NK-92 treated with Interleukin-12 subunit alpha and Interleukin-12 subunit beta, amount 100 ng/mL, for 24 hours (cell line): ENCODE measurements at places on chromosomes 2 and 18.
A peak's percentile ranks its signal among the peaks of the same experiment; 100 is the strongest.

GRCh38 chr2:148501545-148501944 is 143.0 kb upstream of the EPC2 start:
- no peak for DNase-seq

DNA sequence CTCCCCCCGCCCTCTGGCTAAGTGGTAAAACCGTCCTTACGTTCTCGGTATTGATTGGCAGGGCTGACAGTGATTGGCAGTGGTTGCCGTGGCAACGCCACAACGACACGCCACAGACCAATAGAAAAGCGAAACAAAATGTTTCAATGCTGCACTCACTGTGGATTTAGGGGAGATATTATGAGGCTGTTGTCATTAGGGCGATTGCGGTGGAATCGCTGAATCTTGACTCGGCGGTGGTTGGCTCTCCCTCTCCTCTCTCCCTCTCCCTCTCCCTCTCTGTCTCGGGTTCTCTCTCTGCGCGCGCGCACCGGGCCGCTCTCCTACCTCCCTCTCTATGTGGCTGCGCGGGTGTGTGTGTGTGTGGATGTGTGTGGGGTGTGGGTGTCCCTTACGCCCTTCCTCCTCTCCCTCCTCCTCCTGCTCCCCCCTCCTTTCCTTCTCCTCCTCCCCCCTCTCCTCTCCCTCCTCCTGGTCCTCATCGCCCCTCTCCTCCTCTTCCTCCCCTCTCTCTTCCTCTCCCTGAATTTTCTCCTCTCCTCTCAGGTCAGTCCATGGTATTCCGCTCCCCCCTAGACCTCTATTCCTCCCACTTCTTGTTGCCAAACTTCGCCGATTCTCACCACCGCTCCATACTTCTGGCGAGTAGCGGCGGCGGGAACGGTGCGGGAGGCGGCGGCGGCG is at the start of gene SIX3:
Gene SIX3, plus strand, starts transcription at position 152 of the 684 bp plus-strand sequence. Its CDS starts 403 bp downstream, at position 555.
- DNase-seq = no peak

- DNase-seq = no peak
Observed at GRCh38 chr2:7748717-7749415, 831.7 kb downstream of the RNF144A start.

GRCh38 chr18:49645841-49646351 is 84.0 kb downstream of the LIPG start:
- no peak for DNase-seq

DNA sequence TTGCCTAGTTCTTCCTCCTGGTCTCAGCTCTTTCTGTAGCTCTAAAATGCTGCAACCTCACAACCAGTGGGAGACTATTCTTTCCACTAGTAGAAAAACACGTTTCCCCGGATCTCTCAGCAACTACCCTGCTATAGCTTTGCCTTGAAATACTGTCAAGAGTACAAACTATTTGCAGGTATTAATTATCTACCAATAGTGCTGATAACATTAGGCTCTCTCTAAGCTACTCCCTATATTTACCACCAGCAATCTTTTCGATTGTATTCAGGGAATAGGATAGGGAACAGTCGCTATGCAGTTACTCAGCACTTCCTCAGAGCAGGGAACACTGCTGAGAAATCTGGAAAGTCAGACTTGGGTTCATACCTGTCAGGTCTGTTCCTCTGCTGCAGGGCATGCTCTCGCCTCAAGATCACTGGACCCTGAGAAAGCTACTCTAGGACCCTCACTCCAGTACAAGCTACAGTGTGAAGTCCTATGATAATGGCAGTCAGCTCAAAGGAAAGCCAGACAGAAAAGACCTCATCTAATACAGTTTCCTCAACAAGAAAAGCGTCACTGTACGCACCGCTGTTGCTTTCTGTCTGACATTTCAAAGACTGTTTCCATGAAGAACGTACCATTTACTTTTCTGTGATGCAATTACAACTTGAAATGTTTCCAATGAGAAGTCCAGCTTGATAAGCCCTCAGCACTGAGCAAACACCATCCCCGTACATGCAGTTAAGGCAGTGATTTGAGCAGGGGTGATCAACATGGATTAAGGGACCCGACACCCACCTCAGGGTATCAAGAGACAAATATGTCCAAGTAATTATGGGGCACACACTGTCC is 22.7 kb downstream of the GDF7 start:
- DNase-seq = no peak

DNA sequence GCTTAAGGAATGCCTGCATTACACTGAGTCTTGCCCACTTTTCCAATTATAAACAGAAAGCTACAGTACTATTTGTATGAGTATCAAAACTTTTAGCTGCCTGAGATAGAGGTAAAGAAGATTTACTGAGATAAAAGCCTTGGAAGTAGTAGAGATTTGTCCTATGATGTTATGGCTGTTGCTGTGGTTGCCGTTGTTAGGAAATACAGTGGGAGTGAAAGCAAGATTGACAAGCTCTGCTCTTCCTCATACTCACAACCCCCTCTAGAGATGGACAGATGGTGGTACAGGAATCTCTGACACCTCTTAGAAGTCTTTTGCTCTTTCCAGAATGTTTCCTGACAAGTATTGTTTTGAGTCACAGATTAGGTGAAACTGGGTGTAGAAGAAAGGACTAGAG is 242.5 kb downstream of the RPIA start:
- DNase-seq = no peak

GRCh38 chr2:10493075-10493633 is 45.0 kb upstream of the ODC1 start:
- no peak for DNase-seq

DNA sequence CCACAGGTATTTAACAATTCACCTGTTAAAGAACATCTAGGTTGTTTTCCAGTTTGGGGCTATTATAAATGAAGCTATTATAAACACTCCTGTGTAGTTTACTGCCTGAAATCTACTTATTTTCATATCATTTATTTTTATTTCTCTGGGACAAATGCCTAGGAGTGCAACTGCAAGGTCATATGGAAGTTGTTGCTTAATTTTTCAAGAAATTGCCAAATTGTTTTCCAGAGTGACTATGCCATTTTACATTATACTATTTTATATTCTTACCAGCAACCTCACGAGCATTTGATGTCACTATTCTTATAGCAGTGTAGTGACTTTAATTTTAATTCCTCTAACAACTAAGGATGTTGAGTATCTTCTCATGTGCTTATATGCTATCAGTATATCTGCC is 298.4 kb downstream of the EXOC6B start:
- no peak for DNase-seq

DNA sequence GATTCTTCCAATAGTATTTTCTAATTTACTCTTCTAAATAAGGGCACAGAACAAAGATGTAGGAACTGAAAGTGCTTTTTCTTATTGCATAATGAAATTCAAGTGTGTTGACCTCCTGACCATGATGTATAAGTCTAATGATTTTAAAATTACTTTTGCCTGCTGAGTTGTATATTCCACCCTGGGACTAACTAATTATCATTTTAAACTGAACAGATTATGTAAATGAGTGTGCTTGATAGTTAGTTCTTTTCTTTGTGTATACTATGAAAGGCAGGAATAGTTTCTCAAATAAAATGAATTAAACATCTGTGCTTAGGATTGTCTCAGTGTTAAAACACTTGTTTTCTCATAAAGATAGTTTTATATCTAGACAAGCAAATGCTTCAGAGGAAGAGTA is 284.5 kb downstream of the RIT2 start:
- DNase-seq = no peak

DNA sequence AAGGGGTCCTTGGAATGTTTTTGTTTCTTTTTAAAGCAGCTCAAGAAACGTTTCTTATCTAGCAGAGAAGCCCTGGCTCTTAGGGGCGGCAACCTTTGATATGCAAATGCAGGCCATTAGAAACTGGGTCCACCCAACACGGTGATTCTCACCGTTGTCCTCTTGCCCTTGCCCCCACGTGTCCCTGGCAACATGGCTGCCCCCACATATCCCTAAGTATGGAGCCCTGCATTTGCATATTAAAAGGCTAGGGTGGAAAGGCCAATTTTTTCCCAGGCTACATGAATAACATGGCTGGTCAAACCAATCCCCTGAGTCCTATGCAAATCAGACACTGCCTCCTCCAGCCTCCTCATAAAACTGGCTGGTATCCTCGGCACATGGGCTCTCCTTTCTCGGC is 230.1 kb upstream of the SPOPL start:
- DNase-seq = no peak

DNA sequence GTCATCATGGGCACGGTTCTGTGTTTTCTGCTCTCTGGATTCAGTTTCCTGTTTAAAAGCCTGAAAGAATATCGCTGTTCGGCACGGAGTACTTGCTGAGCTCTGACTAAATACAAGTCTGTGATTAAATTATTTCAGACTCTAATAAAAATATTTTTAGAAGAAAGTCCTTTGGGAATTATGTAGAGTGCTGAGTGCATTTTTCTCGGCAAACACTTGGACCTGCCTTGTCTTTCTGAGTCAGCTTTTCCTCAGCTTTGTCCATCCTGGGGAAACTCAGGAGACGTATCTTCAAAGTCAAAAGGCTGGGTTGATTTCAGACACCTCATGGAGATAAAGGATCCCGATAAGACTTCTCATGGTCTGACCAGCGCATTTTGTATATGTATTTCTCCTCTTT is 45.9 kb downstream of the IL1R2 start:
- no peak for DNase-seq

DNA sequence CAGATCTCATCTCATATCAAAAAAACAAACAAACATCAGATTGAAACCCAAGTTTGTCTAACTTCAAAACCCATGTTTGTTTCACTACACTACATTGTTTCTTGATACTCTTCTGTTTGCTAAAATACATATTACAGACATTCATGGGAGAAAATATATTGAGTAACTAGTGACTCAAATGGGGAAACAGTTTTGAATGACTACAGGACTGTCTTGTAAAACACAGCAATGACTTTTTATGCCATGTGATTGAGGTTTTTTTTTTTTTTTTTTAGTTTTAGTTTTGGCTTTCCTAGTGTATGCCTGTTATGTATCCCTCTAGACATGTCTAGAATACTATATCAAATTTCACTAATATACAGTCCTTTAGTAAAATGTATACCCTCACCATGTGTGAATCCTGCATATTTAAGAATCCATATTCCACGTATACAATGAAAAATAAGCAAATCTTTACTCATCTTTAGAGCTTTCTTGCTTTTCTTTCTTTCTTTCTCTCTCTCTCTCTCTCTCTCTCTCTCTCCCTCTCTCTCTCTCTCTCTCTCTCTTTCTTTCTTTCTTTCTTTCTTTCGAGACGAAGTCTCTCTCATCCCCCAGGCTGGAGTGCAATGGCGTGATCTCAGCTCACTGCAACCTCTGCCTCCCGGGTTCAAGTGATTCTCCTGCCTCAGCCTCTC is 46.6 kb upstream of the SERTAD2 start:
- DNase-seq = no peak

DNA sequence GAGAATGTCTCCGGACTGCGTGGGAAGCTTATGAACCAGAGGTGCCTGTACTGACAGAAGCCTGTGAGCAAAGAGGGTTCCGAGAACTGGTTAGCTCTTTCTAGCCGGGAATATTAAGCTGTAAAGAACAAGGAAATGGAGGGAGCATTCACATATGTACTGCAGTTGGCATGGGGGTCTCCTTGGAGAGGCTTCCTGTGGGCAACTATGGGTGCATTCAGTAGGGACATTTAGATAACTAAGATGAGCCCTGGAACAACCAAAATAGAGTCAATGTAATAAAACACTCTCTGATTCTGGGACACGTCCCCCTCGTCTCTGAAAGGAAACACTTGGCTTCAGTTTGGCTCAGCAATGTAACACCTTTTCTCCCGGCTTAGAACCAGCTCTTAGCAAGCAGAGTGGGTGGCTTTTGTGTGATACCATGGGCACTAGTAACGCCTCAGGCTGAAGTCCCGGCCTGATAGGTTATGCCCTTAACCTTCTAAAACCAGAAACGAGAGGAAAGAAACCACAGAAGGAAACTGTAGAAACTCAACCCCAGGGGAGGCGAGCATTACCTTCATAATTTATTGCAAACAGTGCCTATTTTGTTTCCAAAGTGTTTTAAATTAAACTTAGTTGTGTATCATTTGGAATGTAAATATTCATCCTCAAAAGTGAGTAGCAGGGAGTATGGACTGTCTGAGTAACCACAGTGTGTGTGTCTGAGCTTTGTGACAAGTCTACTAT is 48.8 kb upstream of the LPIN2 start:
- no peak for DNase-seq

- peak; percentile 65 for DNase-seq
Observed at GRCh38 chr2:61853086-61853846, 594 bp downstream of the FAM161A start.

GRCh38 chr2:17309741-17310339 is 208.4 kb downstream of the RAD51AP2 start:
- DNase-seq = no peak

DNA sequence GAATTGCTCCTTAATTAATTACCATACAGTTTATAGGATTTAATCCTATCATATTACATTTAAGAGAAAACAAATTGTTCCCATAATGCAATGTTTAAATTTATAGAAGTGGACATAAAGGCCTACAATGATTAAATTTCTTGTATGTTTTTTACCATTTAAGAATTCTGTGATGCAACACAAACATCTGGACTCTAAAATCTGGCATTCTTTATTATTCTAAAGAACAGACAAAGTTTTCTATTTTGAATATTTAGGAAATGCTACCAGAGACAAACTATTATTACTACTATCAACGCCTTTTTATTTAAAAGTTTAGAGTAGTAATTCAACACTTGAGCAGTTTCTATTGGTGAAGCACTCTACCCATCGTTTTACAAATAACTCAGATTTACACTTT is 535.1 kb downstream of the TMX3 start:
- DNase-seq = no peak

DNA sequence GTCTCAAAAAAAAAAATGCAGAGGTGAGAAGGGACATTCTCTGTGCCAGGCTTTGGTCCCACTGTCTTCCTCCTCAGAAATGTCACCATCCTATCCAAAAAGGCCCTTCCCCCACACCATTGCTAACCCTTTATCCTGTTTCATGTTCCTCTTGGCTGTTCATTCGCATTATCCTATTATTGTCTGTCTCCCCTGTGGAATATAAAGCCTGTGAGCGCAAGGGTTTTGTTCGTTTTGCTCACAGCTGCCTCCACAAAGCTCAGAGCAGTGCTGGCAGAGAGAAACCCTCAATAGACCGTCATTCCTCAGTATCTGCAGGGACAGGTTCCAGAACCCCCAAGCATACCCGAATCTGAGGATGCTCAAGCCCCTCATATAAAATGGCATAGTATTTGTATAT is 91.8 kb downstream of the LOXHD1 start:
- no peak for DNase-seq

DNA sequence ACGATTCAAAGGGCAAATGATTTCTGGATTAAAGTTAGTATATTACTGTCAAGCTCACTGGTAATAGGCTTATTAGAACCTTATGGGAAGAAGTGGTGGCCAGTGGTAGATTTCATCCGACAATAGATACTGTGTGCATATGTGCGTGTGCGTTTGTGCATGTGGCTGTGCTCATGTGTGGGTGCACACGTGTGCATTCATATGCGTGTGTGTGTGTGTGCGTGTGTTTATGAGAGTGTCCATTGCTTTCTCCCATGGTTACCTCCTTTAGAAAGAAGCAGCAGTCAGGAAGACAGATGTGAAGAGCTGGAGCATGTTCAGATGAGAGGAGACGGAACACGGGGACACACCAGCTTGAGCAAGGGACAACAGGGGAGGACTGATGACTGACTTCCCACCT is 8.9 kb upstream of the MROH2A start:
- no peak for DNase-seq
